ENCODE measurements at places on chromosomes 7 and 10. TPM values are rescaled to one million over a fixed set of nuclear protein-coding genes. Genes with fewer than 3 reads are reported as not detected.

Gene LIPN
- not detected for total RNA-seq

Gene HERPUD2
- 42.7 TPM for total RNA-seq

DNA sequence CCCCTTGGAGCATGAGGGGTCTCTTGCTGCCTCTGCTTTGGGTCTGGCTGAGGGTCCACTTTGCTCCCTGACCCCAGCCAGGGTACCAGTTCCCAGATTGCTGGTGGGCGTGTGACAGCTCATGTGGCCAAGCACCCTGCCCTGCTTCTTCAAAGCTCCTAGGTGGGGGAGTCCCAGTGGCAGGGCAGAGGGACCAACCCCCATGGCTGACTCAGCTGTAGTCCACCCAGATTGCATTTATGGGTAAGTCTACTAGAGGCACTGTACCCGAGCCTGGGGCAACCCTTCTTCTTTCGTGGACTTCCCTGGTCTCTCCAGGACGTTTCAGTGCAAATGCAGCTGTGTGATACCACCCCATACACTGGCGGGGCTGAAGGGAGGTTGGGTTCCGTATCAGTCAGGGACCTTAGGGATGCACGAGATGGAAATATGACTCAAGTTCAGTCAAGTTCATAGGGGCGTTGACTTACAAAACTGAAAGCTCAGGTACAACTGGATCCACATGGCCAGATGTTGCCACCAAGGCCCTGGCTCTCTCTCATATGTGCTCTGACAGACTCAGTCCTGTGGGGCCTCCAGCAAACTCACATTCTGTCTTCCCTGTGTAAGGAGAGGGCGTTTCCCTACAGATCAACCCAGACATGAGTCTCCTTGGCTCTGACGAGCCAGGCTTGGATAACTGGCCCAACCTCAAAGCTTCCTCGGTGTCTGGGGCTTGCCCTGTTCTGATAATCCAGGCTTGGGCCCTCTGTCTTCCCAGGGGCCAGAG lies 13.6 kb downstream of the PTPRE start:
- no peak for DNase-seq

GRCh38 chr7:141676618-141677017 lies 25.3 kb downstream of the DENND11 start:
- no peak for DNase-seq

DNA sequence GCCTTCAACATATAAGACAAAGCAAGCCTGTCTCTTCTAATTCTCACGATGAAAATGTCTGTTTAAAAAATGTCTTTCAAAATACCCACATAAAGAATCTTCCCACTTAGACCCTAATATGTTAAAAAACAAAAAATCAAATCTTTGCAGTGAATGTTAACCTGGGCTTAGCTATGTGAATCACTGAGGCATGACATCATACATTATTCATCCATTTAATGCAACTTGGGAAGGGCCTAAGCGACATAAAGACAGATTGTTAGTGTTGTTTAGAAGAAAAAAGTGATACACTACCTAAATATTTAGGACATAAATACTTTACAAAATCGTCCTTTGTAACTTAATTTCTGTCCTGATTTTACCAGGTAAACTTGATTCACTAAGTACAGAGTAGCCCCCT lies 648.5 kb upstream of the NRP1 start:
- DNase-seq, result no peak
